ENCODE measurements at places on chromosomes 12 and 14.

DNA sequence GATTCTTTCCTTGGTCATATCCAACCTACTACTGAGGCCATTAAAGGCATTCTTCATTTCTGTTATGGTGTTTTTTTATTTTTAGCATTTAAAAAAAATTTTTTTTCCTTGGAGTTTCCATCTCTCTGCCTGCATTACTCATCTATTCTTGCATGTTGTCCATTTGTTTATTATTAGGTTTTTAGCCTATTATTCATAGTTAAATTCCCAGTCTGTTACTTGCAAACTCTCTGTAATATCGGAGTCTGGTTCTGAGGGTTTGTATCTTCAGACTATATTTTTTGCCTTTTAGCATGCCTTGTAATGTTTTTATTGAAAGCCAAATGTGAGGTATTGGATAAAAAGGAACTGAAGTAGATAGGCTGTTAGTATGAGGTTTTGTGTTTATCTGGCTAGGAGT, 284.3 kb downstream of the FUT8 start:
- peaks cover 6% of the 10 kb centered on the region for H3K4me1 ChIP-seq
- no peak overlapping the region for H3K4me3 ChIP-seq
- no peaks in the 10 kb centered on the region for H3K36me3 ChIP-seq
- H3K27me3 ChIP-seq: no peaks in the 10 kb centered on the region

DNA sequence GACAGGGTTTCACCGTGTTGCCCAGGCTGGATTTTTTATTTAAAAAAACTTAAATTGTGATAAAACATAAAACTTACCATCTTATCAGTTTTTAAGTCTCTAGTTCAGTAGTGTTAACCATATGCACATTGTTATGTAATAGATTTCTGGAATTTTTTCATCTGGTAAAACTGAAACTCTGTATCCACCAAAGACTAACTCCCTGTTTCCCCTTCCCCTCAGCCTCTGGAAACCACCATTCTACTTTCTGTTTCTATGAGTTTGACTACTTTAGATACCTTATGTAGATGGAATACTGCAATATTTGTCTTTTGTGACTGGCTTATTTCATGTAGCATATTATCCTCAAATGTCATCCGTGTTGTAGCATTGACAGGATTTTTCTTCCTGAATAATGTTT, 12.8 kb upstream of the PLEKHG3 start:
- no peaks in the 10 kb centered on the region for H3K36me3 ChIP-seq
- no peak overlapping the region for H3K4me3 ChIP-seq
- no peak for DNase-seq
- no peak overlapping the region for H3K27ac ChIP-seq
- peaks cover 18% of the 10 kb centered on the region for H3K4me1 ChIP-seq

DNA sequence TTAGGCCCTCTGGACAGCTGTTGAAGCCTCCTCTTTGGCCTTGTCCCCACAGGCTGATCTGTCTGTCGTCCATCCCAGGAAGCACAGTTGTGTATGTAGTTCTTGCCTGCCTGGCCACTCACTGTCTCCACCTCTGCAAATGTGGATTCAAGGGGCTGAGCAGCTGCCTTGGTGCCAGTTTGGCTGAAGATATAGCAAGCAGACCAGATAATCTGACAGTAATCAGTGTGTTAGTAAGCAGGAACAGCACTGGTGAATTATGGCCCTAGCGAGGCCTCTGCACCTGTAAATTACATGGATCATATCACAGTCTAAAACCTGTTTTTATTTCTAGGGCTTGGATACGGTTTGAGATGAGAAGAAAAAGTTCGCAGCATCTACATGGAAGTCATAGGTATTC, 282.5 kb upstream of the NOS1 start:
- H3K27me3 ChIP-seq: peaks cover 22% of the 10 kb centered on the region
- no peak overlapping the region for H3K27ac ChIP-seq

- no peak overlapping the region for H3K4me3 ChIP-seq
- no peaks in the 10 kb centered on the region for H3K27me3 ChIP-seq
- H3K27ac ChIP-seq: no peak overlapping the region
These were observed 312.1 kb downstream of the SEC23A start for GRCh38 chr14:38790916-38791315.

DNA sequence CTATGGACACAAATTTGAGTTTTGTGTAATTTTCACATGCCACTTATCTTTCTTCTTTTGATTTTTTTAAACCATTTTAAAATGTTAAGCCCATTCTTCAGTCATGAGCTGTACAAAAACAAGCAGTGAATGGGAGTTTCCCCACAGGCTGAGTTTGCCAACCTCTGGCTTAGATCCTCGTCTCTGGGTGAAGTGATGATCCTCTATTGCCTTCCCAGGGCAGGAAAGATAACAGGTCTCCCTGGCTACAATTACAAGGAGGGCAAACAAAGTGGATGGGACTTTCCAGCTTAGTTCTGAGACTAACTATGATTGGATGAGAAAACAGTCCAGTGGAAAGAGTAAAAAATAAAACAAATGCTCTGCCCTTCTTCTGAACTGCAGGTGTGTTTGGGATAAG, 203.7 kb downstream of the SPTSSA start:
- no peaks in the 10 kb centered on the region for H3K36me3 ChIP-seq
- H3K27ac ChIP-seq: no peak overlapping the region
- no peak overlapping the region for H3K4me3 ChIP-seq
- no peak for DNase-seq
- H3K27me3 ChIP-seq: peaks cover 32% of the 10 kb centered on the region

GRCh38 chr14:28652782-28653181, 113.8 kb upstream of the FOXG1 start:
- H3K36me3 ChIP-seq: no peaks in the 10 kb centered on the region
- DNase-seq: no peak
- no peaks in the 10 kb centered on the region for H3K27me3 ChIP-seq
- no peak overlapping the region for H3K27ac ChIP-seq
- no peak overlapping the region for H3K4me3 ChIP-seq
- H3K4me1 ChIP-seq: no peaks in the 10 kb centered on the region

- no peak for DNase-seq
- H3K4me3 ChIP-seq: no peak overlapping the region
- no peaks in the 10 kb centered on the region for H3K27me3 ChIP-seq
- no peak overlapping the region for H3K27ac ChIP-seq
These were observed 112.5 kb downstream of the RALGAPA1 start for GRCh38 chr14:35696575-35696974.
